ENCODE measurements at places on chromosomes 6 and 20.
A peak's percentile ranks its signal among the peaks of the same experiment; 100 is the strongest.

- no peak for DNase-seq
Measured at GRCh38 chr6:110593637-110594036, 117.2 kb upstream of the SLC22A16 start.

- DNase-seq = no peak
Measured at GRCh38 chr6:43436577-43437282, 9.4 kb downstream of the ABCC10 start.

- no peak for DNase-seq
Measured at GRCh38 chr6:79064635-79065034, 13.4 kb downstream of the PHIP start.

DNA sequence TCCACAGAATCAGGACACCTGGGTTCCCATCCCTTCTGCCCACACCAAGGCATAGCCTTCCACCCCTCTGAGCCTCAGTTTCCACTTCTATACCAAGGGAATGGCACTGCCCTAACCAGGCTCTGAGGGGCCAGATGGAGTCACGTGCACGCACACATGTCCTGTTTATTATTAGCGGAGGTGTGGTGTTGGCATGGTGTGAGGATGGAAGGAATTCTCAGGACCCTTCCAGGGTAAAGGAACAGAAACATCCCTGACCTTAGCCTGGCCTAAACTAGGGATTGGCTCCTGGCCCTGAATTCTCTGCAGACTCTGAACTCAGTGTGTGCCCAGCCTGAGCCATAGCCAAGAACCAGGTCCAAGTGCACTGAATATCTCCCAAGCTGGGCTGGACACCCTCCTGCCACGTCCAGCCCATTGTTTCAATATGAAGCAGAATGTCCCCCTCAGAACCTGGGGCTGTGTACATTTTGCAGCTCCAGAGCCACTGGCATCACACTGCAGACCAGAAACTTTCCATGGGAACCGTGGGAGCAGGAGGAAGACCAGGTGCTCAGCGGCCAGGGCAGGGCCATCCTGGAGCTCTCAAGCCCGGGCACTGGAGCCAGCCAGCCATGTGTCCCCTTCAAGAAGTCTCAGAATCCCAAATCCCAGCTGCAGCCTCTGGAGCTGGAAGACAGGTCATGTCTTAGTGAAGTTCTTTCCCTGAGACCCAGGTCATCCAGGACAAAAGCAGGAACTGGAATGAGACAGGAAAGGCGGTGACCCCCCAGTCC lies 208.4 kb downstream of the ANKRD60 start:
- DNase-seq = no peak

DNA sequence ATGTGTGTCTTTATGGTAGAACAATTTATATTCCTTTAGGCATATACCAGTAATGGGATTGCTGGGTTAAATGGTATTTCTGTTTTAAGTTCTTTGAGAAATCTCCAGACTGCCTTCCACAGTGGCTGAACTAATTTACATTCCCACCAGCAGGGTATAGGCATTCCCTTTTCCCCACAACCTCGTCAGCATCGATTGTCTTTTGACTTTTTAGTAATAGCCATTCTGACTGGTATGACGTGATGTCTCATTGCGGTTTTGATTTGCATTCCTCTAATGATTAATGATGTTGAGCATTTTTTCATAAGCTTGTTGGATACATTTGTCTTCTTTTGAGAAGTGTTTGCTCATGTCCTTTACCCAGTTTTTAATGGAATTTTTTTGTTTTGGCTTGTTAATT lies 5.3 kb upstream of the TASP1 start:
- DNase-seq = no peak

DNA sequence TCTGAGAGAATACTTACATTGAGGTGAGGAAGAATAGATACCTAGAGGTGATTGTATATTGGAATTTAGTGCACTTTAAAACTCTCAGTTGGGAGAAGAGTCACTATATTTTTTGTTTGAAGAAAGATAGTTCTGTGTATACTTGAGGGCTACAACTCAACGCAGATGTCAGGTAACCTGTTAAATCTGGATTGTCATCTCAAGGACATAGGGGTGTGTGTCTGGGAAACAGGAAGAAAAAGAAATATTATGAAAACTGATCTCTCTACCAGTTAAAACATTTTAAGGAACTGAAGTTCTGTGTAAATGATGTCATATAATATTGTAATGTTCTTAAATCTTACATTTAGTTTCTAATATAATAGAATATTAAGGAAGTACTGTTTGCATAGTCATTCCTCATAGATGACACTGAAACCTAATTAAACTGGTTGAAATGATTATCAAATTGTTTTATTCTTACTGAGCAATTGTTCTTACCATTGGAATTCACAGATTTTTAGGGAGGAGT lies 86.2 kb downstream of the SMAP1 start:
- no peak for DNase-seq

DNA sequence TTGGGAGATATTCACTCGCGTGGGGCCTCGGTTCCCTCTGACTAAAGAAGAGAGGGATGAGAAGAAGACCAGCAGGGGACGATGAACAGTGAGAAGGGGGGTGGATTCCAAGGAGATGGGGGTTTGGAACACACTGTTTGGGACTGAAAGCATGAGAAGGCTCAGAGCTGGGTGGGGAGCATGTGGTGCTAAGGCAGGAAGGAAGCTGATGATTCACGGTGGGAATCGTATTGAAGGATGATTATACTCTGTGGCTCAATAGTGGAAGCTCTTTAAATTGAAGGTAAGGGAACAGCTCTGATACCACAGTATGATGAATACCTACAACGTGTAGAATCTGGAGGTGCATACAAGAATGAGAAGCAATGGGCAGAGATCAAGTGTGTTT lies 117.5 kb upstream of the KCNK16 start:
- DNase-seq = no peak

DNA sequence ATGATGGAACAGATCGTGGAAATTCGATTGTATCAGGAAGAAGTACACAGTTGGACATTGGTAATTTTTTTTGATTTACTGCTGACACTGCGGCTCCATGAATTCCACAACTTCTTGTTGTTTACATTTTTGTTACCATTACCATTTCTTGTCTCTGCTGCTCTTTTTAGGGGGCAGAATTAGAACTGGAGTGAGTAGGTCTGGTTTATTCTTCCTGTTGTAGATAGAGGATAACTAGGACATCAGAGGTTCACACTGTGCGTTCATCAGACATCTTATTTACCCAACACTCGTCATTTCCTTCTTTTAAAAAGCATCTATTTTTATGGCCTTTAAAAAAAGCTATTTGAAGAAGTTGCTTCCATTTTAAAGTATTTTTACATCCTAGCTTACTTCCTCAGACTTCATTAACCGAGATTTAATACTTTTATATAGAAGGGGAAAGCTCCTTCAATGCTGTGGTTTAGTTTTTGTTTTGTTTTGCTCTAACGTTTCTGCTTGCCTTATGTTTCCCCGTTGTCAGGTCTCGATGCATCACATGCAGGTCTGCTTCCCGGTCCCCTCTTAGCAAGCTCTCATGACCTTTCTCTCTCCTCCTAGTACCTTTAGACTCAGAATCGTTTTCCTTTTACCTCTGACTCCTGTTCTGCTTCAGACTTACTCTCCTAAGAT lies 139.1 kb downstream of the ARID1B start:
- no peak for DNase-seq

- DNase-seq = no peak
Measured at GRCh38 chr6:15324427-15324985, 78.6 kb downstream of the JARID2 start.

- DNase-seq = no peak
Measured at GRCh38 chr6:2885967-2886735, 17.0 kb downstream of the SERPINB9 start.

DNA sequence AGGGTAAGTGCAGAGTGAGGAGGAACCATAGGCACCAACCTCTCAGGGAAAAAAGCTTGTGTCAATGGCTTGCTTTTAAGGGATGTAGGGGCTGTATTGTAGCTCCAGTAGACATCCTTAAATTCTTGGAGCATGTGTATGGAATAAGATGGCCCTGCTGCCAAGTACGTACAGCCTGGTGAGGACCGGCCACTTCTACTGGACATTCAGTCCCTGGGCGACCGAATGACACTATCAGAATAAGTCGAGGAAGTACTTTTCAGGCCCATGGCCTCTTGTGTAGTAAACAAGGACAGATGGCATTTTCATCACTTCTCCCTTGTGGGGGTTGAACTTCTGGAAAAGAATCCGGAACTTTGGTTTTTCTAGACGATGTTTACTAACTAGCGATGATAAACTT lies 32.8 kb downstream of the GFRA4 start:
- DNase-seq = no peak

DNA sequence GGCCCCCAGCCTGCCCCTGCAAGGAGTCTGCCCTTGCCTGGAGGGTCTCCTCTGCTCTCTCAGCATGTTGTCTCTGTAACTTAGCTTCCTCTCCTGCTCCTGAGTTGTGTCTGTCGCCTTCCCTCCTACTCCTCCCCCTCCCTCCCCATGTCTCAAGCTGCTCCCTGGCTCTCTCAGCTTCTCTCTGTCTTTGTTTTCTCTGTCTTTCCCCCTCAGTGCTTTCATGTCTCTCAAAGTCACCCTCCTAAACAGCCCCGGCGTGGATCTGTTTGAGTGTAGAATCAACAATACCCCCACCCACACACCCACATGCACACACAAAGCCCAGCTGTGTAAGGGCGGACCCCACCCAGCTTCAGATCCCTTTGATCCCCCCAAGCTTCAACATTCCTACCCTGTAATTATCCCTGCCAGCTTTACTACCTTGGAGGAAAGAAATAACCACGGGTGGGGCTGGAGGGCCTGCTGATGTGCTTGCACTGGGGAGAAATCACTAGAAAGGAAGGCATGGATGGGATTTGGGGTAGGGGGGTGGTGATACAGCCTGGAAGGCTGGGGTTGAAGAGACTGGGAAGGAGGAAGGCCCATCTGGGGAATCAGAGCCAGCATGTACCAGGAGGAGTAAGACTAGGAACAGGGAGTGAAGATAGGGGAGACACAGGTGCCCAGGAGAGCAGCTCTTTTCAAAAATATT lies 1.0 kb upstream of the LY6G6D start:
- no peak for DNase-seq

GRCh38 chr6:126377594-126378153 lies 37.8 kb downstream of the CENPW start:
- DNase-seq = no peak

GRCh38 chr6:163333701-163334663 lies 80.5 kb upstream of the QKI start:
- DNase-seq = peak; percentile 23

GRCh38 chr6:72894091-72894490 lies 272.2 kb downstream of the KCNQ5 start:
- DNase-seq = no peak

DNA sequence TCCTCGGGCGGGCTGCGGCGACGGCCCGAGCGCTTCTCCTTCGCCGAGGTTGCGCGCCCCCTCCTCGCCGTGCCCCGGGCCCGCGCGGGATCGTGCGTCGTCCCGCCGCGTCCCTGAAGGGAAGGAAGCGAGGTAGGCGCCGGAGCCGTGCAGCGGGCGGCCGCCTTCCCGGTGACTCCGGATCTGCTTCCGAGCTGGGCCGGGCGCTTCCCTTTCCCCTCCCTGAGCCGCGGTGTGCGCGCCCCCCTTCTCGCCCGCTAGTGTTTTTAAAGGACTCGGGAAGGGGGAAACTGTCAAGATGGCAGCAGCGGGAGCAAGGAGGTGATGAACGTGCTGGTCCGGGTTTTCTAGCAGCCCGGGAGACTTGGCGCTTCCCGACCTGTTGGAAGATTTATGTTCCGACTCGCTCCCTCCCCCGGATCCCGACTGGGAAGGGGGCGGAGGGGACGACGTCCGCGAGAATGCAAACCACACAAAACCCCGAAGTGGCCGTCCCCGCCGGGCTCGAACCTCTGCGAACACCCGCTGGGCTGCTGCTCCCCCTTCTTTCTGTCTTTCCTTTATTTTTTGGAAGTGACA lies 744 bp upstream of the FOXO3 start:
- DNase-seq = peak; percentile 77

DNA sequence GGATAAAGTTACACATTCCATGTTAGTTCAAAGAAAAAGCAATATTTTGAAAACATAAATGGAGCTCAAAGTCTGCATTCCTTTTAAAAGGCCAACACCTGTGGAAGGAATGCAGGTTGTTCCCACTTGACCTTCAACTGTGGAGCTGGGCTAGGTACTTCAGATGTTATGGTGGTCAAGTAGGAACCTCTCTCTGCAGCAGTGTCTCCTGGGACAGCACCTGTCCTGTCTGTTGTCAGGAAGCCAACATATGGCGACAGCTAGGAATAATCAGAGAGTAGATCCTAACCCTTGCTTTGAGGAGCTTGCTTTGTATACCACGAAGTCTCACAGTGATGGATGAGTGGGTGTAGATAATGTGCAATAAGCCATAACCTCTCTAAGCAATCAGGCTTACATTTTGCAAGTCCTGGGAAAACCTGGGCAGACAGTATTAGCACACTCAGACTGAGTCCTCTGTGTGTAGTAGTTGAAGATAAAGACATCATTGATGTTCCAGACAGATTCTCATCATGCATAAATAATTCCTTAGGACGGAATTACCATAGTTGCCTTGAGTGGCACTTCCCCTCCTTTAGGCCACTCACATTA lies 347.5 kb downstream of the PRL start:
- DNase-seq = peak; percentile 27

DNA sequence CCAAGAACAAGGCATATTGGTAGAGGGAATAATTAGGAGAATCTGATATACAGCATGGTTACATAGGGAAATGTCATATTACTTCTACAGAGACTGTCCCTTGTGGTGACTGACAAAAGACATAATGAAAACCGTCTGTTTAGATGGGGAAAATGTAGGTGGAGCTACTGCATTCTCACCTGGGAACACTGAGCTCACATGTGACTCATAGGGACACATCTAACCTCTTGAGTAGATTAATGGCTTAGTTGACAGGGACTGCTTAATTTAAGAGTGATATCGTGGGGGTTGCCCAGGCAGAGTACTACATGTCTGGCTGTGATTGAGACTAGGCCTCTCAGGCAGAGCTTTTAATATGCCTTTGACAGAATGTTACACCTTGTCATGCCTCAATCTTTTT lies 235.3 kb upstream of the ZFP64 start:
- peak; percentile 9 for DNase-seq

- no peak for DNase-seq
Measured at GRCh38 chr20:33276303-33277113, 6.5 kb upstream of the BPIFB1 start.

DNA sequence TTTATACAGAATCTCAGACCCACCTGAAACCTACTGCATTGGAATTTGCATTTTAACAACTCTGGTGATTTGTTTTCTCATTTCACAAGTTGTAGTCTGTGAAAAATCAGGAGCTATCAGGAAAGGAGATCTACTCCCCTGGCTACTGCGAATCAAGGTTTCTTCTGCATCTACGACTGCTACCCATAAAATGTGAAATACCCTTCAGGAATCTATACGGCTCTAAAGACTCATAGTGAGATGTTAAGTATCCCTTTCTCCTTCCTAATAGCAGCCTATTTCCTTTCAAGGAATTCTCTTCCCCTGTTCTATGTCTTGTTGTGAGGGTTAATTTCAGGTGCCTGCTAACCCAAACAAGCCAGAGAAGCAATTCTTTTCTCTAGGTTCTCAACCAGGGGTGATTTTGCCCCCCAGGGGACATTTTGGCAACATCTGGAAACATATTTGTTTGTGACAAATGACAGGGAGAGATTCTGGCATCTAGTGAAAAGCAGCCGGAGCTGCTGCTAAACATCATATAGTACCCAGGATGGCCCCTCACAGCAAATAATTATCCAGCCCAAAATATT lies 26.3 kb downstream of the WFDC3 start:
- DNase-seq = no peak

GRCh38 chr20:24878657-24879056 lies 70.4 kb upstream of the CST7 start:
- DNase-seq = no peak

All from trophoblast cell (in vitro differentiated cells and primary cell).